Activated CD8-positive, alpha-beta memory T cell treated with anti-CD3 and anti-CD28 coated beads for 1 hour (primary cell): ENCODE measurements at places on chromosomes 1 and 21.

DNA sequence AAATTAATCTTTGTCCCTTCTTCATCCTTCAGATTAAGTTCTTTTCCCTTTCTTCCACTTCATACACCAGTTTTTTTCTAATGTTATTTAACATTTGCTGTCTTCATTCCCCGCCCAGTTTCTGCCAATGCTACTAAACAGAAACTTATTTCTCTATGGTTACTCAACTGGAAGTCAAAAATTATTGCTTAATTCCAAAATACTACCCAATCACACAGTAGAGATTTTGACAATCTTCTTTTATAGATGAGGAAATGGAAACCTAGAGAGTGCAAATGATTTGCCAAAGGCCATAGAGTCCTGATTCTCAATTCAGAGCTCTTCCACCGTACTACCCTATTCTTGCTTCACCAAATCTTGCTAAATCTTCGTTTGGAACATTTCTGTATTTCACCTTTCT is 58.1 kb upstream of the SH3GLB1 start:
- DNase-seq, result no peak

- no peak for DNase-seq
Measured at GRCh38 chr21:21547368-21547953, 549.3 kb downstream of the NCAM2 start.

DNA sequence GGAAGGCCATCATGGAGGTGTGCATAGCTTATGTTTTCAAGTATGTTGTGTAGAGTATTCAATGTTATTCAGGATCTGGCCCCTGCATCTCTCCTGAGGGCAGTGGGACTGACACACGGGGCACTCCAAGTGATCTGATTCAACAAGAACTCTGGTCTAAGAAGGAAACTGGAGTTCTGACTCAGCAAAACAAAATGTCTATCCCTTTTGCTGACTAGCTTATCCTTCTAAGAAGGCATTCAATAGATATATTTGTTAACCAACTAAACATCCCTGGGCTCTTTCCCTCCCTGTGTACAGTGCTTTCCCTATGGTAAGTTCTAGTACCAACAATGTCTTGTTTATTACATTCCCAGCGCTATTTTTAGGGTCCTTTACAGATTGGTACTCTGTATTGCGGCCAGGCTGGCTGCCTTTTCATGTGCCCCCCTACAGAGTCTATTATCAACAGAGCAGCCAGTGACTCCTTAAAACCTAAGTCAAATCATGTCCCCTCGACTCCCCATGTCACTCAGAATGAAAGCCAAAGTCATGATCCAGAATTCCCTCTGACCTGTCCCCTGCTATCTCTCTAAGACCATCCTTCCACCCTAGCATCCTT is 304.9 kb downstream of the KCNH1 start:
- DNase-seq, result no peak

DNA sequence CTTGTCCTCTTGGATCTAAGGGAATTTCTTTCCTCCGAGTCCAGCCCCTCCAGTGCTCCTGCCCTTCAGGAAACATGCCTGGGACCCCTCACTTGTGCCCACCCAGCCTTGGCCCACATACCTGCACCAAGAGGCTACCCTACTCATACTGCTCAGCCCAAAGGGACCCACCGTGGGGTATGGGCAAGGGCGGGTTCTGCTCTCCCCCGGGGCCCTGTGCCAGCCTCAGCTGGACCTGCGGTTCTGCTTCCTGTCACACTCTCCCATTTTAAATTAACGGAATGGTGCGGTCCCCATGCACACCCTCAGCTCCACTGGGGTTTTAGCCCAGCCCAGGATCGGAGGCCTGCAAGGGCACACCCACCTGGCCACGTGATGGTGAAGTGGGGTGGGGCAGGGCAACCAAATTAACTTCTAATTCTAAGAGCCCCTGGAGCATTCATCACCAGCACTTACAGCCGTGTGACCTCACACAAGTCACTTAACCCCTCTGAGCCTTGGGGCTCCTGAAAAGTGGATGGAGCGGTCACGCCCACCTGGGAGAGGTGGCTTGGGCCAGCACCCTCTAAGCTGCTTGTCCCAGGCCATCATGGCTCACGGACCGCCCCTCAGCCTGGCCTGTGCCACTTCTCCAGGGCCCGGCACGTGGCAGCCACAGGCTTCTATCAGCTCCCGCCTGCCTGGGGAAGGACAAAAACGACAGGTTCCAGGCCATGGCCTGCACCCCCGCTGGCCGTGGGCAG is 28.3 kb downstream of the TP73 start:
- DNase-seq, result no peak

GRCh38 chr1:234089396-234089795 is 184.9 kb downstream of the SLC35F3 start:
- no peak for DNase-seq

DNA sequence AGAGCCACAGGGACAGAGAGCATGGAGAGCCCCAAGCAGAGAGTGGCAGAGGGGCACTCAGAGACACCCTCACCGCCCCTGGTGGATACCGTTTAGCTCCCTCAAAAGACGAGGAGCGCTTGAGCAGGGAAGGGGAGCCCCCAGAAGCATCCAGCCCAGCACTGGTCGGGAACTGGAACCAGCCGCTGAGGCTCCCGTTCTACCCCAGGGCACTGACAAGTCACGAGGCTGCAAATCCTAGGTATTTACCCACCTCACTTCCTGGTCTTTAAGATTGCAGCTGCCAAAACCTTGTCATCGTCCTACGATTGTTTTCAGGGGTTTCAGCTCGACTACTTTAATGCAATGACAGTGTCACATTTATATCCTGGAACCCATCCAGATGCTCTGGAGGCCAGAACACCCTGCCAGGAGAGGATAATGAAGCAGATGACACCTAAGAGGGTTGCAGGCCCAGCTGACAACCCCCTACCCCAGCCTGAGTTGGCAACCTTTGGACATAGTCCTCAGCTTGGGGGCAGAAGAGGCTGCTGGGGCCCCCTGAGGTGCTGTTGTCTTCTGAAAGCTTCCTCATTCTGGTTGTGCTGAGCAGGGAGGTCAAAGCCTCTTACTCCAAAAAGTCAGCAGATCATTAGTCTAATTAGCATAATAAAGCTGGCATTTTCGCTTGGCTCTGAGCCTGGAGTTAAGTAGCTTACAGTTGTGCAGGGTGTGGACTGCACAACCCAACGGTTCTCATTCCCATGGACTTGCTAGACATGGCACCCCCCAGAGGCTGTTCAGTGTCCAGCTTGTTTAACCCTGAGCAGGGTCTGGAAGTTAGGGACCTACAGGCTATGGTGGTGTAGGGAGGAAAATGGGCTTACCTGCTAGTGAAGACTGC is 20.6 kb upstream of the BACE2 start:
- no peak for DNase-seq

- no peak for DNase-seq
Measured at GRCh38 chr1:193543259-193543658, 356.8 kb upstream of the B3GALT2 start.

- no peak for DNase-seq
Measured at GRCh38 chr1:42014823-42015222, 96.1 kb upstream of the HIVEP3 start.

- DNase-seq, result no peak
Measured at GRCh38 chr21:27769763-27770162, 802.9 kb upstream of the ADAMTS5 start.
